Ovary (tissue), 10 donors: ENCODE measurements at places on chromosomes 7 and 10. TPM values are rescaled to one million over a fixed set of nuclear protein-coding genes. Genes with fewer than 3 reads are reported as not detected.

The PIP4K2A gene
- 4.3 TPM for total RNA-seq

The KAZALD1 gene
- 0.57 TPM for total RNA-seq

The MYL10 gene
- total RNA-seq = not detected

The LIPJ gene
- total RNA-seq = 0.20 TPM

The MET gene
- 5.0 TPM for total RNA-seq

The TEX47 gene
- total RNA-seq = not detected

The TMEM176A gene
- total RNA-seq = 137 TPM

The TMEM196 gene
- total RNA-seq = not detected

The AGAP6 gene
- total RNA-seq = 14.9 TPM

The HTR5A gene
- not detected for total RNA-seq

The NKX6-2 gene
- total RNA-seq = not detected

The AQP1 gene
- 10.2 TPM for total RNA-seq

The POLR2J3 gene
- 20.5 TPM for total RNA-seq

The TAS2R38 gene
- not detected for total RNA-seq

The COL17A1 gene
- not detected for total RNA-seq

The CDK14 gene
- 40.9 TPM for total RNA-seq

The FAM24B gene
- 1.8 TPM for total RNA-seq

The CPN1 gene
- total RNA-seq = not detected

The TUBAL3 gene
- total RNA-seq = not detected

The HECTD2 gene
- total RNA-seq = 20.2 TPM

The SLK gene
- 49.5 TPM for total RNA-seq

The C10orf143 gene
- total RNA-seq = 6.5 TPM

The ATE1 gene
- 35.2 TPM for total RNA-seq

The AKR1C2 gene
- 12.9 TPM for total RNA-seq

The GPR15LG gene
- not detected for total RNA-seq

The ITPRID1 gene
- not detected for total RNA-seq

The LIPF gene
- not detected for total RNA-seq

The UFSP1 gene
- total RNA-seq = 4.8 TPM

The ZNF37A gene
- 22.0 TPM for total RNA-seq

The OPALIN gene
- total RNA-seq = not detected
